ENCODE measurements at places on chromosomes 1 and 21.

DNA sequence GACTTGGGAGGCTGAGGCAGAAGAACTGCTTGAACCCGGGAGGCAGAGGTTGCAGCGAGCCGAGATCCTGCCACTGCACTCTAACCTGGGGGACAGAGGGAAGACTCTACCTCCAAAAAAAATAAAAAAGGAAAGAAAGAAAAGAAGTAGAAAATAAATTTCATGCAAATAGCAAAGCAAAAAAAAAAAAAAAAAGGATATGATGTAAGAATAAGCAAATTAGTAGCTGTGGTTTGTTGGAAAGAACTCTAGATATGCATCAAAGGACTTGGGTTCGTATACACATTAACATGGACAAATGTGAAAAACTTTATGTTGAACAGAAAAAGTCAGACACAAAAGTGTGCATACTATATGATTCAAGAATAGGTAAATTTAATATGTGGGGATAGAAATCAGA, 11.9 kb downstream of the WASF2 start:
- DNase-seq, result no peak

DNA sequence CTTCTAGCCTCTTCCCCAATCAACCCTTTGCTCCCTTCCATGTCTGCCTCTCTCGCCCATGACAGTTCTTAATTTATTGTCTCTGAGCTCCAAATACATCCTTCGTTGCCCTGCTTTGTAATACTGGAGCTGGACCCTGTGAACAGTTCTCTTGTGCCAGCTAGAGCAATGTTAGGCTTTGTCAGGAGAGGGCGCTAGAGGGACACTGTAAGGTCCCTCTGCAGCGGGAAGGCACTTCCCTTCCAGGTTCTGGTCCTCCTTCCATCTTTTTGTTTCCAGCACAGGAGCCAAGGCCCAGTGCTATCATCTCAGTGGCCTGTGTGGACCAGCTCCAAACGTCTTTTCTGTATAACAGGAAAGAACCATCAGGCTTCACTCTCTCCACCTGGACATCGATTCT, 95.9 kb downstream of the PTPRU start:
- DNase-seq, result no peak

DNA sequence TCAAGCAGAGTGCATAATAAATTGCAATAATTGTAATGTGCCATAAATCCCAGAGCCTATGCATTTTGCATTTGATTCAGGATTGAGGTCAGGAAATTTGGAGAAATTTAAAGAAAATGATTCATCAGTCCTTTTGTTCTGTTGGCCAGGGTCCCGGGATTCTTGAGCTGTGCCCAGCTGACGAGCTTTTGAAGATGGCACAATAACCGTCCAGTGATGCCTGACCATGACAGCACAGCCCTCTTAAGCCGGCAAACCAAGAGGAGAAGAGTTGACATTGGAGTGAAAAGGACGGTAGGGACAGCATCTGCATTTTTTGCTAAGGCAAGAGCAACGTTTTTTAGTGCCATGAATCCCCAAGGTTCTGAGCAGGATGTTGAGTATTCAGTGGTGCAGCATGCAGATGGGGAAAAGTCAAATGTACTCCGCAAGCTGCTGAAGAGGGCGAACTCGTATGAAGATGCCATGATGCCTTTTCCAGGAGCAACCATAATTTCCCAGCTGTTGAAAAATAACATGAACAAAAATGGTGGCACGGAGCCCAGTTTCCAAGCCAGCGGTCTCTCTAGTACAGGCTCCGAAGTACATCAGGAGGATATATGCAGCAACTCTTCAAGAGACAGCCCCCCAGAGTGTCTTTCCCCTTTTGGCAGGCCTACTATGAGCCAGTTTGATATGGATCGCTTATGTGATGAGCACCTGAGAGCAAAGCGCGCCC, 8.7 kb downstream of the PROX1 start:
- DNase-seq, result no peak

- no peak for DNase-seq
These were observed 4.9 kb downstream of the PRKAB2 start for GRCh38 chr1:147167365-147167764.

GRCh38 chr1:14945132-14946010, 208.2 kb upstream of the TMEM51 start:
- no peak for DNase-seq

DNA sequence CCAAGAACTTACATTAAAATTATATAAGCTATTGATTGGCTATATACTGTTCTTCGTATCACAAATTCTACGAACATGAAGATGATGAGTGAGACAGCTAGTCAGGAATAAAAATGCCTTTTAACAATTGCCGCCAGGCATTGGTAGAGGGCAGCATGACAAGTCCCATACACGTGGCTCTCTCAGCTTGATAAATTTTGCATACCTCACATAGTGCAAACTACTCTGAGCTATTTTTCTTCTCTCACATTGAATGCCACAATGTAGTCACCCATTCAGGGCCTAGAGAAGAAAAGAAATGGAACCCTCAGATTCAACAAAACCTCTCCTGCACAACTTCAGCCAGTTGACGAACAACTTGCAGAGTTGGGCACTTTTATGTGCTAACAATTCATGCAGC, 27.0 kb upstream of the FMO2 start:
- DNase-seq, result no peak

DNA sequence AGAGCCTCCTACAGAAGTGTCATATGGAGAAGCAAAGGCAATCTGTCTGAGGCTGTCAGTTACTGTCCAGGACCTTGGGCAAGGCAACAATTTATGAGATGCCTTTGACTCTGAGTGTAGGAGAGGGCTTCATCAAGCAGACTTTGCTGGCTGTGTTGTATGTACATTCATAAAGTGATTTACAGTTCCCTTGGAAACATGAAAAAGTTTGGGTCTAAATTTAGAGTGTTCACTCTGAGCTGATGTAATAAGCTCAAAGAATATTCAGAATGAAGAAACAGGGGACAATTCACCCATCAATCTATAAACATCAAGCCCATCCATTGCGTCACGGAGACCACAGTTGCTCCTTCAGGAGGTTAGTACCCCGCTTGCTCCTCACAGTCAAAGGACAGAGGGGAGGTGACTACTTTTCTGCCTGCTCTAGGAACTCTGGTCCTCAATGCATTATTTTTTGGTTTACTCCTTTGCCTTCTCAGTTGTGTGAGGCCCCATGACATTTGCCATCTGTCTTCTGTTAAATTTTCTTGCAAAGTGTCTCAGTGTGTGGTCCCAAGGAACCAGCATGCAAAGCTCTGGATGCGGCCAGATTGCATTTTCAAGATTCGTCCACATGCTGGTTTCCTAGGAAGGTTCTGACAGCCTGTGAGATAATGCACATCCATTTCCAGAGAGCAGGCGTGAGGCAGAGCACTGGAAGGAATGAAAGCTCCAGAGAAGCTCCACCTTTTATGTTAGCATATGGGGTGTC, 241.1 kb upstream of the KIAA0040 start:
- DNase-seq, result no peak

DNA sequence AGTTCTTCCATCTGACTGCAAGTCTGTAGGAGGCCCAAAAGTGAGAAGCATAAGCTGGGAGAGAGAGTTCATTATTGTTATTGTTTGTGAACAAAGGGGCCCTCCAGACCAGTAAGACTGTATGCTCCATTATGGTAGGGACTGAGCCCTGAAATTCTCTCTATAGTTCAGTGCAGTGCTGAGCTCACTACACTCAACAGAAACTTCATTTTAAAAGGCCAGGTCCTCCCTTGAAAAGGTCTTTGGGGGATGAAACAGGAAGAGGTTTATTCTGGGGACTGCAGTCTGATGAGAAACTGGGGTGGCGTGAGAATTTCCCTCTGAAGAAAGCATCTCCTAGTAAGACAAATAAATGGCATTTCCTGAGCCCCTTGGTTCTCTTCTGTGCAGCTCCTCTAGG, 5.5 kb upstream of the GATAD2B start:
- no peak for DNase-seq

- DNase-seq, result no peak
These were observed 19.2 kb downstream of the PKP1 start for GRCh38 chr1:201302163-201303152.

DNA sequence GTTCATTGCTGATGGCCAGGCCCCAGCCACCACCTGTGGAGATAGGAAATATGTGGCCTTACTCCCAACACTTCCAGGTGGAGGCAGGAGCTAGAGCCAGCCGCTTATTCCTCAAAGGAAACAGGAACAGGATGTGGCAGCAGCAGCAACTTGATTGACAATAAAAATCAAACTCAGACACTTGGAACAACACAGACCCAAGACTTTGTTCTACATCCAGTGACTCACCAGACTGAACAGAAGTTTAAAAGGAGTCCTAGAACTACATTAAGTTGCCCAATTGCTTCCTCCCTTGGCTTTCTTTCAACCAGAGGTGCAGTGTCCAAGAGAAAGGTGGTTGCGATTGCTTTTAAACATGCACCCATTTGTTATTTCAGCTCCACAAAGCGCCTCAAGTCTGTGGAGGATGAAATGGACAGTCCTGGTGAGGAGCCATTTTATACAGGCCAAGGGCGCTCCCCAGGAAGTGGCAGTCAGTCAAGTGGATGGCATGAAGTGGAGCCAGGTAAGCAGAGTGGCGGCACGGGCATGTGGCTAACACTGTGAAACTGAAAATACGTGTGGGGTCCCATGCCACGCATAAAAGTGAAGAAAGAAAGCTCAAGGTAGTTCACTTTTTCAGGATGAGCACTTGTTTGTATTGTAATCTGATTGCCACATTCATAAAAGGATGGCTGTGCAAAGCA, 276.6 kb downstream of the NFIA start:
- DNase-seq, result no peak

DNA sequence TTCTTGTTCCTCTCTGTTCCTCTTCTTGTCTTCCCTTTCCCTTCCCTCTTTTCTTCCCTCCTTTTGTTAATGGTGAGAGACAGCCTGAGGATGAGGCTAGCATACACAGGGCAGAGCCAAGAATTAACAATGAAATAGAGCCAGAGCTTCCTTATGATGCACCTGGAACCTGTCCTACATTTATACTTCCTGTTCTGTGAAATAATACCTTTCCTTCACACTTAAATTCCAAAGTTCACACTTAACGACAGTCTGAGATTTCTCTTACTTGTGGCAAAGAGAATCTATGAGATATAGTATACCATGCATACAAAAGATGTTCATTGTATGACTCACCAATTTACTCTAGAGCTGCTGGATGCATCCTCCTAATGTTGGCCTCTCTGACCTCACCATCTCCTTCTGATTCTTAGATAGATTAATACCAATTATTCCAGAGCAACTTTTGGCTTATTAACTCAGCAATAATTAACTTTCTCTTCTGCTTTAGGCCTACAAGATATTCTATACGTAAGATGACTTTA, 30.8 kb upstream of the TSNAX start:
- DNase-seq, result no peak

DNA sequence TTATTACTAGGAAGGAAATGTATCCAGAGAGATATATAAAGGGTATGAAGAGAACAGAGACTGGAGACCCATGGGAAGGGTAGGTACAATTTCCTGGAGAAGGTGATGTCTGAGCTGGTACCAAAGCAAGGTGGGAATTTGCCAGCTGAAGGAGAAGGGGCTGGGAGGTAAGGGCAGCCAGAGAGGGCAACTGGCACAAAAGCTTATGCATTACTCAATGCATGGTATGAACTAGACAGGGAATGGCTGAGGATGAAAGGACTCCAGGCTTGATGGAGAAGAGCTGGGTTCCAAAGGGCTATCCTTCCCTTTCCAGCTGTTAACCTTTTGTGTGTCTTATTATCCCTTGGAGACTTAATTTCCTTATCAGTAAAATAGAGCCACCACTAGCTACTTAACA, 113.6 kb upstream of the GADD45A start:
- DNase-seq, result no peak

GRCh38 chr1:36199934-36200741, 24.1 kb upstream of the THRAP3 start:
- no peak for DNase-seq

- no peak for DNase-seq
These were observed 34.3 kb downstream of the PCNX2 start for GRCh38 chr1:233261206-233261605.

DNA sequence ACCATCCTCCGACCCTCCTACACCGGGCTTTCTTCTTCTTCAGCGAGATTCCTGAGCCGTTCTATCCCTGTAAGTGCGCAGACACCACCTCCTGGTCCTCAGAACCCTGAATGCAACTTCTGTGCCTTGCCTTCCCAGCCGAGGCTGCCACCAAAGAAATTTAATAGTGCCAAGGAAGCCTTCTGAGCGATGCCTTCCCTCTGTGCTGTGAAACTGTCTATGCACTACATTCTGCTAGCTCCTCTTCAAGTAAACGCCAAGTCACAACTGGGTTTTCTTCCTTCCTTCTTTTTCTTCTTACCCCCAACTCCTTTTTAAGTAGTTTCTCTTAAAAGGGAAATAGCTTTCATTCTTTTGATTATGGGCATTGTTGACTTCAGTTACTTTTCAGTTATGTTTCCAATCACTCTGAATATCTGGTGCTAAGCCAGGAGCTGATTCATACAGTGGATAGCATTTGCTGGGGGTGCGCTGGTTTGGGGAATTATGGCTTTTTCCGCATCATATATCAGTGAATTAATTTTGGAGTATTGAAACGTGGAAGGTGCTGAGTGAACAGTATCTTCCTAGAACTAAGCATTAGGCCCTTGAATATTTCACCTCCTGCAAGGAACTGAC, 38.6 kb upstream of the GPR88 start:
- no peak for DNase-seq

- DNase-seq, result no peak
These were observed 519.5 kb downstream of the RWDD3 start for GRCh38 chr1:95753382-95754016.

DNA sequence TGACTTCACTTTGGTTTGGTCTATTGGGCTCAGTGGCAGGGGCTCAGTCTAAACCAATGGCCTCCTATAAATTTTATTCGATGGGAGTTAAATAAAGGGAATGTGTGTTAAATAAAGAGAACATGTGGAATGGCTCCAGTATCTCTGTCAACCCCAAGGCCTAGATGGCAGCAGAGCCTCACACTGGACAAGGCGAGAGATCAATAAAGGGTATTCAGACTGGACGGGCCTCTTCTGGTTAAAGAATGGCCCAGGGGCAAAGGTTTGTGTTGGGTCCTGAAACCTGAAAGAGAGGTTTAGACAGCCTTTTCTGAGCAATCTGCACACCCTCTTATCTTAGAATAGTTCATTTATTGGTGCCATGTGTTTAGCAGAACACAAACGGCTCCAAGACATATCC, 34.7 kb downstream of the SH3BP5L start:
- no peak for DNase-seq

- no peak for DNase-seq
These were observed 8.6 kb downstream of the ARF1 start for GRCh38 chr1:228091084-228091483.

DNA sequence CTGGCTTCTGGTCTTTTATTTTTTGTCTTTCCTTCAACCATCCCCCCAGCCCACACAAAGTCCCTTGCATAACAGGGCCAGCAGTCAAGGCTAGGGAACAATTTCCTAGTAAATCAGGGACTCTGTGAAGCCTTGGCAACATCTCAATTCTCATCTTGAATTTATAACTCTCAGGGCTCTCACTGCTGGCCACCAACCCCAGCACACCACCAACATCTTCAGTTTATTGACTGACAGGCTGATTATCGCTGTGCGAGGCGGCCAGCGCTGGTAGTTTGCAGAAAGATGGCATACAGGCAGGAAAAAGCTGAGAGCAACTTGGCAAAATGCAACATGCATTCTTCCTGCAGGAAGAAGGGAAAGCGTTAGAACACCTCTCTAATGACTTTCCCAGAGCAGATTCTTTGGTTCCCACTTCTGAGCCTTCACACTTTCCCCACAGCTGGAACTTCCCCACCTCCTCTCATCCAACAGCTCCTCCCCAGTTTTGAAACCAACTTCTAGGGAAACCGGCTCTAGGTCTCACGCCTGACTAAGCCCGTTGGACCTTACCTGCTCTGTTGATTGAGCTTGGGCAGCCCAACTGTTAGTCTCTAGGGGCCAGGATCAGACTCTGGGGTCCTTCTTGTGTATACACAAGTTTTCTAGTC, 26.3 kb upstream of the CSF1 start:
- no peak for DNase-seq

GRCh38 chr1:33378524-33378923, 52.4 kb downstream of the PHC2 start:
- DNase-seq, result no peak
